ENCODE measurements at places on chromosomes 5 and 9.

DNA sequence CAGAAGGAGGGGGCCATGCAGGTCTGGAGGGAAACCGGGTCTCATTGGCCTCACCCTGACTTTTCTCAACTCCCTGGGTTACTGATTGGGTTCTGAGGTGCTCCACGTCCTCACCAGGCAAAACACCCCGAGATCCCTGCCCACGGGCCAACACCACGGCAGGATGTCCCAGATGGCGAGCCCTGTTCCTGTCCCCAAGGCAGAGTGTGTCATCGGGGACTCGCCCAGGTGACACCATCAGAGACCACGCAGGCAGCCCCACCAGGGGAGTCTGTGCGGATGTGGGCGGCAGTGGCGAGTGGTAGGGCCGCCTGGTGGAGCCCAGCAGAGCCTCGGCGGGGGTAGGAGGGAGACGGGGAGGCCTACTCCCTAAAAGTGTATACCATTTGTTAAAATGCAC, 59.0 kb upstream of the UBAC1 start:
- DNase-seq, result no peak
- H3K27me3 ChIP-seq, result no peaks in the 10 kb centered on the region
- no peaks in the 10 kb centered on the region for H3K4me1 ChIP-seq
- H3K27ac ChIP-seq, result no peak overlapping the region

- no peak overlapping the region for H3K4me3 ChIP-seq
- H3K4me1 ChIP-seq, result peaks cover 11% of the 10 kb centered on the region
- DNase-seq, result no peak
- H3K27me3 ChIP-seq, result peaks cover 7% of the 10 kb centered on the region
- H3K36me3 ChIP-seq, result no peaks in the 10 kb centered on the region
- peak overlapping the region; percentile 26 for H3K27ac ChIP-seq
These were observed 342.9 kb upstream of the RPS23 start for GRCh38 chr5:82620957-82621600.

- peaks cover 60% of the 10 kb centered on the region for H3K4me1 ChIP-seq
- H3K27ac ChIP-seq, result peak overlapping the region; percentile 92
- H3K27me3 ChIP-seq, result no peaks in the 10 kb centered on the region
- H3K4me3 ChIP-seq, result peak overlapping the region; percentile 64
These were observed 13.3 kb downstream of the SLC25A46 start for GRCh38 chr5:110751902-110752762.

DNA sequence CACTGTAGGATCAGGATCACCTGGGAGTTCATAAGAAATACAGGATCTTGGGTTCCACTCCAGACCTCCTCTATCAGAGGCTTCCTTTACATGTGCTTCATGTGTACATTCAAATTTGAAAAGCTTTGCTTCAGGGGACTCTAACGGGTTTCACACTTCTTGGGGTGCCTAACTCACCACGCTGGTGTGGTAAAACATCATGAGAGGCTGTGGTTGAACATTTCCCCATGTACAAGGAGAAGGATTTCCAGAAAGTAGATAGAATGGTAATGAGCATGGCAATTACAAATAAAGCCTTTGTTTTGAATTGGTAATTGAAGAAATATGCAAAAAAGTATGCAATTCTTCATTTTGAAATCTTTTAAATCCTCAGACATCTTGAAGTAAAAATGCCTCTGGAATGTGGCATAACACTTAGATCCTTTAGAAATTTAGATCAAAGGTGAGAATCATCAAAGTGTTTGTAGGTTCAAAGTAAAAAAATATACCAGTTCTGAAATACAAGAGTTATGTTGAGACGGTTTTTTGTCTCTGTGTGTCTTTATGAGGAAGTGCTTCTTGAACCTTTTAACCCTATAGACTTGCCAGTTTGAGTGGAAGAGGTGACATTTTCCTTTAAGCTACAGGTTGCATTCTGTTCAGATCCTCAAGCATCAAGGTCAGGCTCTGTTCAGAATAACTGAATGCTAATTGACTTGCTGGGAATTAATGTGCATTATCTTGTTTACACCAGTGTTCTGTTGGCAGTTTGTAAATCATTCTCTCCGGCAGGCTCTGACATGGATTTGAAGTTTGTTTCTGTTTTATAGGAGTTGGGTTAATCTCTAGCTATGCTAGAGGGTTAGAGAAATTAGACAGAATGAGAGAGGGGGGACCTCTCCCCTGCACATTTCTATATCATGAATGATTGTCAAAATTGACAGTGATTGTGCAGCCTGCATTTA, 415.3 kb downstream of the MAN2A1 start:
- H3K27me3 ChIP-seq, result no peaks in the 10 kb centered on the region
- DNase-seq, result no peak
- peak overlapping the region; percentile 2 for H3K4me3 ChIP-seq
- peaks cover 1% of the 10 kb centered on the region for H3K36me3 ChIP-seq

- no peak overlapping the region for H3K27ac ChIP-seq
- H3K36me3 ChIP-seq, result no peaks in the 10 kb centered on the region
- peaks cover 2% of the 10 kb centered on the region for H3K27me3 ChIP-seq
These were observed 29.1 kb downstream of the ANKDD1B start for GRCh38 chr5:75640395-75640794.

DNA sequence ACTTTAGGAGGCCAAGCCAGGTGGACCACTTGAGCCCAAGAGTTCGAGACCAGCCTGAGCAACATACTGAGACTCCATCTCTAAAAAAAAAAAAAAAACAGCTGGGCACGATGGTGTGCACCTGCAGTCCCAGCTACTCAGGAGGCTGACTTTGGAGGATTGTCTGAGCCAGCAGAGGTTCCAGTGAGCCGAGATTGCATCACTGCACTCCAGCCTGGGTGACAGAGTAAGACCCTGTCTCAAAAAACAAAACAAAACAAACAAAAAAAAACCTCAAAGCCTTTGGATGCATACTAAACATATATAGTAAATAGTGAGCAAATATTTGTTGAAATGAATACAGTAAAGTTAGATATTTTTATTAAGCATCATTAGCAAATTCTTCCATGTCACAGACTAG, 5.3 kb downstream of the SLC35D2 start:
- H3K36me3 ChIP-seq, result peaks cover 15% of the 10 kb centered on the region
- no peaks in the 10 kb centered on the region for H3K27me3 ChIP-seq
- H3K4me3 ChIP-seq, result no peak overlapping the region
- H3K27ac ChIP-seq, result no peak overlapping the region
- DNase-seq, result no peak
- H3K4me1 ChIP-seq, result peaks cover 18% of the 10 kb centered on the region

DNA sequence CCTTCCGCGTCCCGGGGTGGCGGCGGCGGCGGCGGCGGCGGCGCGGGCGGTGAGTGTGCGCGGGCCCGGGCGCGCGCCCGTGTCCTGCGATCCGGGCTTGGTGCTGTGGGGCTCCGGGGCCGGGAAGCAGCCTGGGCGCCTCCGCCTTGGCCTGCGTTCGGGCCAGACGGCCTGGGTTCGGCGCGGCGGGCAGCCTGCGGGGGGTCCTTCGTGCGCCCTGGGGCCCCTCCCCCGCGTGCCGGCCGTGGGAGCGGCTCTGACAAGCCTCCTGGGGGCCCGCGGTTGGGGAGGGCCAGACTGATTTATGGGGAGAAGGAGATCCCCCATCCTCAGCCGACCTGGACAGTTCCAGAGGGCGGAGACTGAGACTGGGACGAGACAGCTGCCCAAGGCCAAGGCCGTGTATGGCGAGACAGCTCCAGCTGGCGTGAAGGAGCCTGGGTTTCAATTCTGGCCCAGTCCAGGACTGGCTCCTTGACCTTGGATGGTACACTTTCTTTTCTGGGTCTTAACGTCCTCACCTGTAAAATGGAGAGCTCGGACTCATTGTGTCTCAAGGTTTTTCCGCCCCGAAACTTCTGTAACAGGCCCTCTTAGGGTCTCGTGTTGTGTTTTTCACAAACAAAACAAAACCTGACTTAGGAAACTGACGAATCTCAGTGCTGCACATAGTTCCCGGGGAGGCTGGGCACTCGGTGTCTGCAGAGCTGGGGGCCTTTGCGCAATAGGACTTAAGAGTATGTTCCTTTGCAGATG, 603 bp downstream of the TMEM268 start:
- peak overlapping the region; percentile 86 for H3K27ac ChIP-seq
- peaks cover 2% of the 10 kb centered on the region for H3K27me3 ChIP-seq

All from activated T-helper 1 cell treated with anti-CD3 and anti-CD28 coated beads, Interleukin-12 subunit alpha, Interleukin-12 subunit beta, Interleukin-2, Interleukin-4 antibody, amounts not matched to agents 30 ng/mL and 10 ng/mL and 1 ng/mL, durations not matched to agents 14 hours and 24 hours and 36 hours (primary cell).